ENCODE measurements at places on chromosomes 7 and 10. TPM values are rescaled to one million over a fixed set of nuclear protein-coding genes. Genes with fewer than 3 reads are reported as not detected.

Gene PNLIPRP2
- total RNA-seq, result not detected

Gene UNC5B
- total RNA-seq, result 0.02 TPM

Gene GRID2IP
- 0.10 TPM for total RNA-seq

Gene C10orf53
- not detected for total RNA-seq

Gene MYPN
- not detected for total RNA-seq

Gene EPDR1
- not detected for total RNA-seq

Gene TRIM24
- total RNA-seq, result 17.4 TPM

Data from T-helper 1 cell treated with Interleukin-12 subunit alpha and Interleukin-12 subunit beta and Interleukin-4 antibody, amounts not matched to agents 30 ng/mL and 1 ng/mL, for 36 hours (primary cell).